Heart right ventricle (tissue), 16 donors: ENCODE measurements at places on chromosomes 12 and 14. TPM values are rescaled to one million over a fixed set of nuclear protein-coding genes. Genes with fewer than 3 reads are reported as not detected.

- no peak for DNase-seq
Measured at GRCh38 chr12:93581370-93581769, 8.9 kb downstream of the SOCS2 start.

The CYP46A1 gene
- 2.3 TPM for polyA plus RNA-seq

The FBXW8 gene
- 2.4 TPM for polyA plus RNA-seq

DNA sequence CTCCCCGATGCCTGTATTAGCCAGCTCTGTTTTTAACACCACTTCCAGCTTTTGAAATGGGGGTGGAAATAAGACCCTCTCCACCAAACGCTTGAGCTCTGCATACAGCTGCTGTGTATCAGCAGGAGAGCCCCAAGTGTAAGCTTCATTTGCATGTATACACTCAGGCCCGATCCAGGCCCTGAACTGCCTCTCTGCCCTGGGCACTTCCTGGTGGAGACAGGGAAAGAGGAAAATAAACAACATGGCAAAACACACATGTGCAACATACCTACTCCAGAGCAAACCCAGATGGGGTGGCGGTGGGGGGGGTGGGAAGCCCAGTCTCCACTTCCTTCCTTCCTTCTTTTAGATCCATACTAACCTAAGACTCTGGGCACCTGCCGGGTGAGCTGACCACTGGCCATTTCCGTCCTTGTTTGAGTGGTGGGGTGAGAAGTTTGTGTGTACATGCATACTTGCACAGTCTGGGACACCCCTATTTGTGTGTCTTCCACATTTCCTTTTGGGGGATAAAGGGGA is 55.3 kb downstream of the RBM19 start:
- no peak for DNase-seq

GRCh38 chr14:39853441-39853840 is 421.2 kb upstream of the FBXO33 start:
- no peak for DNase-seq

DNA sequence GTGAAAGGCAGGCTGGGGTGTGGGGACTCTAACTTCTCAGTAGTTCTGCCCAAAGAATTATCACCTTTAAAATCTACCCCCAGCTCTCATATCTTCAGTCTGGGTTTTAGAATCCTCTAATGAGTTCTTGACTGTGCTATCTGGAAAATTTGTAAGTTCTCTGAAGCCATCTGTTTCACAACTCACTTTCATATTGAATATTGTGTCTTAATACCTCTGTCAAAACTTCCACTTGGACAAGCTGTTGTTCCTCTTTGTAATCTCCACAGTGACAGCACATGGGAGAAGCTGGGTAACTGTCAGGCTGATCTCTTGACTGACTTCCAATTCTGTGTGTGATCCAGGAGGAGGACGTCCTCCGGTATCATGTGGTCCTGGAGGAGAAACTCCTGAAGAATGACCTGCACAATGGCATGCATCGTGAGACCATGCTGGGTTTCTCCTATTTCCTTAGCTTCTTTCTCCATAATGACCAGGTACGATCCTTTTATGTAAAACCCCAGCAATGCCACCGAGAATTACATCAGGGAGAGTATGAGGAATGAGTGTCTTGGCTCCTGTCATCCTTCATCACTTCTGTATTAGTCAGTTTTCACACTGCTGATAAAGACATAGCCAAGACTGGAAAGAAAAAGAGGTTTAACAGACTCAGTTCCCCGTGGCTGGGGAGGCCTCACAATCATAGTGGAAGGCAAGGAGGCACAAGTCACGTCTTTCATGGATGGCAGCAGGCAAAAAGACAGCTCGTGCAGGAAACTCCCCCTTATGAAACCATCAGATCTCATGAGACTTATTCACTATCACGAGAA is 111.9 kb downstream of the STAB2 start:
- DNase-seq: no peak

DNA sequence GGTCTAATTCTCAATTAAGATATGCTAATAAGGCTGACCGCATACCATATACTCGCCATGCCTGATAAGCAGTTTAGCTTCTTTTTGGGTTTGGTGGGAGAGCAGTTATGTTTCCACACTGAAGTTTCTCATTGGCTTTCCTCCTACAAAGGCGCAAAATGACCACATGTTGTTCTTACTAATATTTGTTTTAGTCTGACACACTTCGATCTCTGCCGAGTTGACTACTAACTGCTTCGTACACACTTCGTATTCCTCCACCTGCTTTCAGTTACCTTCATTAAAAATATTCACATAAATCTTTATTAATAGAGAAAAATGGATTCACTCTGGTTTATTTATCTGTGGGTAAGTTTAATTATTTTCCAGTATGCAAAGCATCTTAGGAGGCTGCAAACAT is 41.7 kb downstream of the EMP1 start:
- DNase-seq: no peak
